Globus pallidus (tissue), 1 donor: ENCODE measurements at places on chromosomes 16 and 17.

DNA sequence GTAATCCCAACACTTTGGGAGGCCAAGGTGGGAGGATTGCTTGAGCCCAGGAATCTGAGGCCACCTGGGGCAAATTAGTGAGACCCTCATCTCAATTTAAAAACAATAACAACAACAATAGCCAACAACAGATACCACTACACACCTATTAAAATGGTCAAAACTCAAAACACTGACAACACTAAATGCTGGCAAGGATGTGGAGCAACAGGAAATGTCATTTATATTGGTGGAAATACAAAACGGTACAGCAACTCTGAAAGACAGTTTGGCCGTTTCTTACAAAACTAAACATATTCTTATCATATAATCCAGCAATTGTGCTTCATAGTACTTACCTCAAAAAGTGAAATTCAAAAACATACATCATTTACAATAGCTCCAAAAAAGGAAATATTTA lies 57.7 kb downstream of the DNAH3 start:
- no peak for DNase-seq

DNA sequence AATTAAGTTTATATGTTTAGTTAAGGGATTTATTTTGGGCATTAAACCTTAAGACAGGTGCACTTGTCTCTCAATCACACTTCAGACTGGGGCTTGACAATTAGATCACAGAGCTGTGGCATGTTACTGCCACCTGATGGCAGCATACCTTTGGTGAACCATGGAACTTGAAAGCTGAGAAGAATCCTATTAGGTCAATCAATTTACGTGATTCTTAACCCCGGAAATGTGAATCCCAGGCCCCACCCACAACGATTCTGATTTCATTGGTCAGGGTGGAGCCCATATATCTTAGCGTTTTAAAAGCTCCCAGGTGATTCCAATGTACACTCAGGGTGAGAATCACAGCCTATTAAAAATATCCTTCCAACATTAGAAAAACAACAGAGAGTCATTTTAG lies 91.0 kb downstream of the GSG1L start:
- DNase-seq, result no peak

- DNase-seq, result no peak
Observed at GRCh38 chr16:66693149-66693548, 3.4 kb downstream of the CMTM4 start.

DNA sequence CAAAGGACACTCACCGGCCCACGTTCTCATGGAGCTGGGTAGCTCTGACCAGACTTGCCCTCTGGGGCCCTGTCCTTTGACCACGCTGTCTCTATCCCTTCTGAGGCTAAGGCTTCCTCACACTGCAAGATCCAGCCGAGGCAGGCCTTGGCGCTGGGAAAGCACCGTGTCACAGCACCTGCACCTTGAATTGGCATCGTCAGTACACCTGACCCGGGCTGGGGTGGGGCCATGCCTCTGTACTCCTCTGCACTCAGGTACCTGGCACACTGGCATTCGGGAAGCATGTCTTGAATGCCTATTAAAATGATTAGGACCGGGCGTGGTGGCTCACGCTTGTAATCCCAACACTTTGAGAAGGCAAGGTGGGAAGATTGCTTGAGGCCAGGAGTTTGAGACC lies 6.0 kb downstream of the TBC1D24 start:
- DNase-seq, result no peak

DNA sequence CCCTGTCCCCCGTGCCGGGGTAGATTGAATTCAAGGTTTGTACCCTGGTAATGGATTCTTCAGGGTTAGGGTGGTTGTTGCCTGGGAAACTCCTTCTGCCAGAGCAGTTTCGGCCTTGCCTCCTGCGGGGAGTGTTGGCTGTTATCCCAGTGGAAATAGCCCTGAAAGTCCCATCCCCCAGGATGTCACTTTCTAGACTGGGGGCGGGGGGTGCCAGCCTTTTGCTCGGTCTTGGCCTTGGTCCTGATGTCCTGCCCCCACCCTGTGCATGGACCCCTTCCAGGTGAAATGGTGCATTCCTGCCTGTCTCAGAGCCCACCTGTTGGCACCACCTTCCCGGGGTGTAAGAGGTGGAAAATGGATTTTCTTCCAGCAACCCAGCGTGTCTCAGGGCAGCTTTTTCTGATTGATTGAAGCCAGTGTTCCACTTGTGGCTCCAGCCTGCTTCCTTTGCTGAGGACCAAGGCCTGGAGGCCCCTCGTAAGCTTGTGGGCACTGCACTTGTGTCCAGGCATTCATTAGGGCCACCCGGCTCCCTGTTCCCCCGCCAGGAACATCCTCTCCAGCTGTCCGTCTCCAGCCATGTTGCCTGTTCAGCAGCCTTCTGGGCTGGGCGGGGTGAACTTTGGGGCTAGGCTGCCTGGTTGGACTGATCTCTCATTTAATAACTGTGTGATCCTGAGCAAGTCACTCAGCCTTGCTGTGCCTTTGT lies 25.6 kb downstream of the MGAT5B start:
- peak; percentile 36 for DNase-seq

- DNase-seq, result no peak
Observed at GRCh38 chr17:76131051-76131691, 9.9 kb downstream of the FOXJ1 start.

DNA sequence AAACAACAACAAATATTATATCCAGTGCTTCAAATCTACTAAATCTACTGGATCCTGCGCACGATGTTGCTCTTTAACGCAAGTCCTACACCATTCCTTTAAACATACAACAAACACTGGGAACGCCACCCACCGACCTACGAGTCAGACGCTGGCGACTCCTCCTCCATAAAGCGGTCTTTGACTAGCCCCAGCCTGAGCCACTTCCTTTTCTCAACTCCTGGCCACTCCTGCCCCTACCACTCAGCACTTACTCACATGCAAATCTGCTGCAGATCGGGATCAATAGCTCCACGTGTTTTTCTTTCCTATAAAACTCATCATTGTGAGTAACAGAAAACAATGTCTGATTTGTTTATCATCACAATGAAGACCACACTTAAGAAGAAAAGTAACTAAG lies 32.8 kb upstream of the MNT start:
- DNase-seq, result no peak

DNA sequence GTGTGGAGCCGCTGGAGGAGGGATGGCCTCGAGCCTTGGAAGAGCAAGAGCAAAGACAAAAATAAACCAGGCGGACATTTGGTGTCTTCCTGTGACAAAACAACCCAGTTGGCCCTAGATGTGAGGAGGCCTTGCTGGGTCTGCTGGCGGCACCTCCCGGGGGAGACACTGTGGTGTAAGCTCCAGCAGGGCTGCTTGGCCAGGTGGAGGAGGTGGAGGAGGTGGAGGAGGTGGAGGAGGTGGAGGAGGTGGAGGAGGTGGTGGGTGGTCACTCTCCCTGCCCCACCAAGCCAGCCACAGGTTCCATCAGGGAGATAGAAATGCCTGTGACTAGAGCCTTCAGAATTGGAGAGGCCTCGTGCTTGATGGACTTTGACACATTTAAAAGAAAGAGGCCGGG lies 32.1 kb downstream of the DBNDD1 start:
- DNase-seq, result no peak

- DNase-seq, result no peak
Observed at GRCh38 chr16:14087590-14088154, 16.6 kb downstream of the MRTFB start.

DNA sequence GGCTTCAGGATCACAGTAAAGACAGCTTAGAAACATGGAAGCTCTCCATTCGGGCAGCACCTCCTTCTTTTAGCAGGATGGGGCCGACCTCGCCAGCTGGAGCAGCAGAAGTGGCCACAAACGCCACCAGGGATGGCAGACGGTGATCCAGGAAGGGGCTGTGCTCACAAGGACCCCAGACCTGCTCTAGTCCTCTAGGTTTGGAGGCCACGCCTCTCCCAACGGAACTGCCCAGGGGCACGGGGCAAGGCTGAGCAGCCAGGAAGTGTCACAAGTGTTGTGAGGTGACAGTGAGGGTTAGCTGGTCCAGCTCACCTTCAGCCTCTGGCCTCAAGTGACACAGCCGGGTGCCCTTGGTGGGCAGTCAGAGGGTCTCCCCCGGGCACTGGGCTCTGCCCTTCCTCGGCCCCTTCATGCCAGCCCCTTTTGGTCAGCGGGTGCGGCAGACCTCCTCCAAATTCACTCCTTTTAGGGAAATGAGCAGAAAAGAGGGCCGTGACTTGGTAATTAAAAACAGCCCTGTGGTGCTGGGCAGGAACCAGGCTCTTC lies 20.4 kb downstream of the CEP295NL start:
- no peak for DNase-seq

DNA sequence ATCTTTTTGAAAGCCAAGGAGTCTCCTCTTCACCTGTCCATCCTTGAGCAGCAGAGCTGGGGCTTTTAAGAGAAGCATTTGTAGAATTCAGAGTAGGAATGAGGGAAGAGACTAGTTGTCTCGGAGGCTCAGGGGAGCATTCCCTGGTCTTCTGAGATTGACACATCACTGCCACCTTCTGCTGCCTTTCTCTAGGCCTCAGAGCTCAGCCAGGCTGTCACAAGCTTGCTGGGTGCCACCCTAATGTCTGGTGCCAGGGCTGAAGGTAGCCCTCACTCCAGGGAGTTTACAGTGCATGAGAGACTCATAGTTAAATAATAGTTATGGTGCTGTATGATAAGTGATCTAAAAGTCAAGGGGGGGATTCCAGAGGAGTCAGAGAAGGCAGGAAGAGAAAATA lies 39.7 kb downstream of the B9D1 start:
- no peak for DNase-seq

GRCh38 chr16:1430214-1430758 lies 592 bp upstream of the PERCC1 start:
- no peak for DNase-seq

DNA sequence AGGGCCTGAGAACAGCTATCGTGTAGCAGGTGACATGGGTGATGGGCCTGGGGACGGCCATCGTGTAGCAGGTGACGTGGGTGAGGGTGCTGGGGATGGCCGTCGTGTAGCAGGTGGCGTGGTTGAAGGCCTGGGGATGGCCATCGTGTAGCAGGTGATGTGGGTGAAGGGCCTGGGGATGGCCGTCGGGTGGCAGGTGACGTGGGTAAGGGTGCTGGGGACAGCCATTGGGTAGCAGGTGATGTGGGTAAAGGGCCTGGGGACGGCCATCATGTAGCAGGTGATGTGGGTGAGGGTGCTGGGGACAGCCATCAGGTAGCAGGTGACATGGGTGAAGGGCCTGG lies 15.5 kb downstream of the TPSD1 start:
- DNase-seq, result no peak

DNA sequence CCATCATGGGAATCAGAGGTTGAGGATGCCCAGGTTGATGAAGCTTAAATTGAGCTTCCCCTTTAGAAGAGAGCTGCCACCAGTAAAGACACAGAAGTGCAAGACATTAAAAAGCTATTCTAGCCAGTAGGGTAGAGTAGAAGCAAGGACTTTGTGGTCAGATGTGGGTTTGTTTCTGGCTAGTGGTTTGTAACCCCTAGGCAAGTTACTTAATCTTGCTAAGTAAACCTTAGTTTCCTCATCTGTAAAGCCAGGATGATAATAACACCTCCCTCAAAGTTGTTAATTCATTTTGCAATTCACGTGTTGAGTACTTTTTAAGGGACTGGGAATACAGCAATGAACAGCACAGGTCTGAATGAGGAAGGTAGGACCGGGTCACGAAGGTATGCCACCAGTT lies 3.6 kb downstream of the SNTB2 start:
- no peak for DNase-seq

- DNase-seq, result peak; percentile 91
Observed at GRCh38 chr17:8220783-8221662, 10.6 kb upstream of the AURKB start.

DNA sequence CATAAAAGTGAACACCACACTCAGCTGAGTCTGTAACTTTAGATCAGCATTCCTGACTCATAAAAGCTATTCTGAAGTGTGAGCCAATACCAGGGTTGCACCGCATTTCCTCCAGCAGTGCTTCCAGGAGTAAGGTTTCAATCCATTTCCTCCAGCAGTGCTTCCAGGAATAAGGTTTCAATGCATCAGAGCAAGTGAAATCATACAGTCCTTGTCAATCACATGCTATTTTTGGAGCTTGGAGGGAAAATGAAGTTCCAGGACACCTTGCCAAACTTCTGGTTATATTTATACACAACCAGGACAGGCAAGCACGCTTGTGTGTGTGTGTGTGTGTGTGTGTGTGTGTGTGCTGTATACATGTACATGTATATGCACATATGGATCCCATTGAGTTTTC lies 327.6 kb downstream of the GRIN2A start:
- DNase-seq, result no peak

- DNase-seq, result no peak
Observed at GRCh38 chr17:8375738-8376259, 705 bp downstream of the KRABD2 start.

GRCh38 chr16:25544294-25544693 lies 147.5 kb upstream of the HS3ST4 start:
- DNase-seq, result no peak

DNA sequence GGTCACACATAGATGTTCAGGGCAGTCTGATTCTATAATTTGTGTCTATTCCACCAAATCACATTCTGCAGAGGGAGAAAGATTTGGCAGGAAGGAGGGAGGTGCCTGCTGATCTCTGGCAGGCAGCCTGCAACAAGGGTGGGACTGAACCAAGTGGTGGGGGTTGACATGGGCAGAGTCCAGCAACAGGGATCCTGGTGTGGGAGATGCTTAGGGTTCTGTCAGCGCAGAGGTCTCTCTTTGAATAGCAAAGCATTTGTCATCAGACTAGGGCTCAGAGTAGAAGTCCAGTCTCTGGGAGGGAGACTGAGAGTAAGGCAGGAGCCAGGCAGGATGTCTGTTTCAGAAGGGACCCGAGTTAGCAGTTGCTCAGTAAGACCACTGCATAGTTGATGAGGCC lies 94.6 kb downstream of the UTP18 start:
- no peak for DNase-seq

GRCh38 chr17:83136156-83136555 lies 56.7 kb downstream of the METRNL start:
- DNase-seq, result no peak

- DNase-seq, result no peak
Observed at GRCh38 chr17:63609816-63610573, 9.3 kb downstream of the TACO1 start.

DNA sequence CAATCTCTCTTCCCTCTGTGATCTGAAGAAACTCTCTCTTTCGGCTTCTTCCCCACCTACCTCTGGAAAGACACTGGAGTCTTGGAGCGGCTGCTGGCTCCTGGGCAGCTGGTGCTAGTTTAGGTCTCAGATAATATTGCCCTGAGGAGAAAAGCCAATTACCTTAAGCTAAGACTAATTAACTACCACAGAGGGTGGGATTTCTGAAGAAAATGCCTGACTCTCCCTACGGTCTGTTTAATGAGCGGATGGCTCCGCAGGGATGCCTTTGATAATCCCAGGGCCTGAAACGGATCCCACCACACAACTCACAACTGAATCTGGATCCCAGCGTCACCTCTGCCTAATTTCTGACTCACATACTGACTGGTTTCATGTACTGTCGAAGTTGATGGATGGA lies 127.0 kb upstream of the NLRP1 start:
- no peak for DNase-seq
